H9 (cell line): ENCODE measurements at places on chromosomes 3 and 15.

DNA sequence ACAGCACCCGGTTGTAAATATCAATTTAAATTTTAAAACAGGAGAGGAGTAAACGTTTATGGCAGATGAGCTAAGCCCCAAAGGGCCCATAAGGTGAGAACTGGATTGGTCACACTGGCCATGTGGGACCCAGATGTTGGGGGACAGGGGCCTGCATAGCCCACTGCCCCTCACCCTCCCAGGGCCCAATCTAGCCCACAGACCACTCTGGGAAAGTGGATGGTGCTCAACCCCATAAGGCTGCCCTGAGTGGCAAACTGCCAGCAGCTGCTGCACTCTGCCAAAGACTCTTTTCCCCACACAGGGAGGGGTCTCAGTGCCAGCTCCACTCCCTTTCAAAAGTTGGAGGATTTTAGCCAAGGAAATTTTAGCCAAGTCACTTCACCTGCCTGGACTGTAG is 42.5 kb downstream of the CCDC12 start:
- no peak for DNase-seq

DNA sequence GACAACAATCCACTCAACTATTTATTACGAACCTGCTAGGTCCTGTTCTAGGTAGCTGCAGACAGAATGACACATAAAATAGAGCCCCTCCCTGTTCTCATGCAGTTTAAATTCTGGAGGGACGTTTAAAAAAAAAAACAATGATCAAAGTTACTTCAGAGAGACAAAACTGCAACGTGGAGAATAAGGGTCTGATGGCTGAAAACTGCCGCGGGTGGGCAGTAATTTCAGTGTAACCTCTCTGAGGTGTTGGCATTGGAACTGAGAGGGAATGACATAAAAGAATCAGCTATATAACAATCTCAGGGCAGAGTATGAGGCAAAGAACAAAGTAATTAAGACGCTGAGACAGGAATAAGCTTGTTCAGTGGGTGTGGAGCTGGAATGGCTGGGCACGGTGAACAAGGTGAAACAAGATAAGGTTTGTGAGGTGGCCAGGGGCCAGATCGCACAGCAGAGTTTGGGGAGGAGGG is 19.5 kb downstream of the TBL1XR1 start:
- DNase-seq = no peak

DNA sequence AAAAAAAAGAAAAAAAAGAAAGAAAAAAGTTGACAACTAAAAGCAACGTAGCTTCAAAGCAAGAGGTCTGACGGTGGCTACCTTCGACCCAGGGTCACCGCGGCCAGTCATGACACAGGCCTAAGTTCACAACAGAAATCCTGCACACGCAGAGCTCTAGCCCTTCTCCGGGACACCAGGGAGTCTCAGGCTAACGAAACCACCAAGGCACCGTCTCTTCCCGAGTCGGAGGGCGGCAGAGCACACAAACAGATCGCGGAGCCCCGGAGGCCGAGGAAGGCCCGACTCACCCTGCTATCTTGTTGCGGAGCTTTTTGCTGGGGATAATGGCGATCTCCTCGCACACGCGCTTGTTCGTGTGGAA is 584 bp downstream of the RPS17 start:
- no peak for DNase-seq

- DNase-seq = no peak
These were observed 4.1 kb downstream of the P3H2 start for GRCh38 chr3:190116551-190117067.

GRCh38 chr15:31360843-31361763 is 34.5 kb downstream of the KLF13 start:
- DNase-seq = no peak

DNA sequence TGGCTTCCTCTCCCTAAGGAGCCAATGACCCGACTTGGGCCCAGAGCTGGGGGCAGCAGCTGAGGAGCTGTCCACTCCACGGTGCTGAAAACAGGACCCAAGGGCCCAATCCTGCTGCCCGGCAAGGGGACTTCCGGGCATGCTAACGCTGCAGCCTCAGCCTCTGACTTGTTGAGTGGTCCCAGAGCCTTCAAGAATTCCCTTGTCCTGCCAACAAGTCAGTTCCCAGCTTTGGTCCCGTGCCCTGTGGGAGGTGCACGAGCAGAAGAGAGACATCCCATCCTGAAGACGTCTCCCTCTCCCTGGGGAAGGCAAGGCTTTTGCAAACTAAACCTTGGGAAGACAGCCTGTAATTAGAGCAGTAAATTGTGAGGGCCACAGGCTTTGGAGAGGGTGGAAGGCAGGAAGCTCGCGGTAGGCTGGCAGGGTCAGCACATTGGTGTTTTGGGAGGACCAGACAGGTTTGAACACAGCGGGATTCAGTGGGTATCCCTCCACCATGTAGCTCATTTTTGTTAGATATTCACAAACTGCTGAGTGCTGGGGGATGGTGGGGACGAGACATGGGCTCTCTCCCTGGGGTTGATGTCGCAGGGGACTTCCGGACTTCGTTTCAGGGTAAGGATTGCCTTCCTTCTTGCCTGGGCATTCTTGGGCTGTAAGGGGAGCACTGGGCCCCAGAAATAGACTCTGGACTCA is 29.8 kb upstream of the PRR23E start:
- peak; percentile 66 for DNase-seq

GRCh38 chr15:69973880-69974279 is 123.8 kb downstream of the TLE3 start:
- DNase-seq = no peak

DNA sequence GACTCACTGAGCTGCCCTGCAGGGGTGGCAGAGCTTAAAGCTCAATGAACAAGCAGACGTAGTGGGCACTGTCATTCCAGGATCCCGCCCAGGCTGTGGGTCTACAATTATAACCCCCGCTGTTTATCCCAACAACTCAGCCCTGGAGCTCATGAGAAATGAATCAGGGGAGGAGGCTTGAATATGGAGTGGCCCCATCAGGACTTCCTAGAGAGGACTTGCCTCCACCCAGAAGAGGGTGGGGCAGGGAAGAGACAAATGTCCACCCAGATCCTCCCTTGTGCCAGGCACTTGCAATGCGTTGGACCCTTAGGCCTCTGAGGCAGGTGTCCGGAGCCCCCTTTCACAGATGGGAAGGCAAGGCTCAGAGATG is 33.0 kb downstream of the SLC6A20 start:
- no peak for DNase-seq

GRCh38 chr3:182258538-182259177 is 534.6 kb upstream of the ATP11B start:
- no peak for DNase-seq

DNA sequence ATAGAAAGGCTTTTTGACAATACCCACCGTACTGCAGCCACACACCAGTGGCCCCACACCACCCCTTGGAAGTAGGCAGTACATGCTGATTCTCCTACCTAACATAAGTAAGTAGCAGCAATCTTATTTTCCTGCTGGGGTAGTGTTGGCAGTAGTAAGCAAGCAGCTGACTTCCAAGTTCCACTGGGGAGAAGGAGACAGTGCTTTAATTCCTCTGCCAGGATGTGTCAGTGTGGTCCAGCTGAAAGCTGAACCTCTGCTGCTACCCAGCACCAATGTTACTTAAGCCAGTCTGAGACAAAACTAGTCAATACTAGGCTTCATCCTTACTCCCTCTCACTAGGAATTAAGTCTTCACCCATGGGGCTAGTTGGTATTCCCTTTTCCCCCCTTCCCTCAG is 74.7 kb downstream of the DZIP3 start:
- no peak for DNase-seq
